NCI-H226 (cell line): ENCODE measurements at places on chromosomes 16 and 17.

- DNase-seq, result no peak
Measured at GRCh38 chr16:54369861-54370260, 83.3 kb upstream of the IRX3 start.

- DNase-seq, result no peak
Measured at GRCh38 chr16:28310796-28311195, 18.5 kb downstream of the SBK1 start.

DNA sequence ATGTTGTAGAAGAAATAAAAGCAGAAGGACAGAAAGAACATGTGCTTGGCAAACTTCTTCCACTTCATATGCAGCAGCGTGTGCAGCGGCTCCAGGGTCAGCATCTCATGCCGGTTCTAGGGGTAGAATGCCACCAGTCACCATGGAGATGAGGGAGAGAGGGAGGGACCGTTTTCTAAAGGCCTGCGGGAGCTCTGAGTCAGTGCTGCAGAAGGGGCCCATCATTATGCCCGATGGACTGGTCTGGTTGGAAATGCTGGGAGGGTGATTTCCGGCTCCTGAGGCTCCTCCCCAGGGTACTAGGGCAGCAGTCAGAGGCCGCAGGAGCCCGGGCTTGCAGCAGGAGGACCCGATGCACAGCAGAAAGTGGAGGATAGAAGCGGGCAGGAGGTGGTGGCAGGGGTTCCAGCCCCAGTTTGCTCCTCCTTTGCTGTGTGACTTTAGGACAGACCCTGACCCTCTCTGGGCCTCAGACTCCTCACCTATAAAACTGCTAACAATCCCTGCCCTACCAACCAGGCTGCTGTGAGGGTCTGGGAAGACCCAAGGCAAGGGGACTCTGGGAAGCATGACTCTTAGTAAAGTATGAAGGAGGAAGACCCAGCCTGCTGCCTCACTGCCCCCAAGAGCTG lies 28.6 kb downstream of the TRPV3 start:
- DNase-seq, result no peak

- peak; percentile 88 for DNase-seq
Measured at GRCh38 chr16:66278111-66278531, 88.4 kb upstream of the CDH5 start.

- no peak for DNase-seq
Measured at GRCh38 chr17:205817-206216, 24.4 kb upstream of the DOC2B start.

GRCh38 chr17:73901661-73902415 lies 257.6 kb upstream of the SDK2 start:
- DNase-seq, result no peak
